ENCODE measurements at places on chromosomes 12 and 14. TPM values are rescaled to one million over a fixed set of nuclear protein-coding genes. Genes with fewer than 3 reads are reported as not detected.
A peak's percentile ranks its signal among the peaks of the same experiment; 100 is the strongest.

- no peak for ATAC-seq
Observed at GRCh38 chr12:11684393-11684792, 34.9 kb downstream of the ETV6 start.

DNA sequence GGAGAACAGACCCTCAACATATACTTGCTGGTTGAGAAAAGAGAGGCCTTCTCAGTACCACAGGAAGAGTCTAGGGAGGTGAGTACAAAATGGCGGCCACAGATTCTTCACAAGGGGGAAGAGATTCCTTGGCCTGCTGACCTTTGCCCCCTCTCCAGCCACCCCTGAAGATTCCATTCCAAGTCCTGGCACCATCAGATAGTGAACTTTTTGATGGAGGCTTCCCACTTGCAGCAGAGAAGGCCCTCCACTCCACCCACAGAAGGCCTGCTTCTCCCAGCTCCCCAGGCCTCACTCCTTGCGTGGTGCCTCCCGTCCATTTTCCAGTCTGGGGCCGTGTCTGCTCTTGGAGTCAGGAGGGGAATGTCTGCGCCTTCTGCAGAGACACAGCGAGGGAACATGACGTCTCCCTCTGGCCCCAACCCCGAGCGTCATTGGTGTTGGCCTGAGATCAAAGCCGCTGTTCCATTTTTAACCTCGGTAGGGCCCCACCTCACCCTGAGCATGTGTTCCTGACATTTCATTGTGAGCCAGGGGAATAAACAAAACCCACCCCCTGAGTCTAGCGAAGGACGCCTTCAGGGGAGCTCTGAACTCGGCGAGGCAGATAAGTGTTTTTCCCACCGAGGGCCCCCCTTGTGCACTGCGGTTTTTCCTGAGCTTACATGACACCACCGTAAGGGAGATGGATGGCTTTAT, 268.7 kb upstream of the TBX3 start:
- no peak for ATAC-seq

DNA sequence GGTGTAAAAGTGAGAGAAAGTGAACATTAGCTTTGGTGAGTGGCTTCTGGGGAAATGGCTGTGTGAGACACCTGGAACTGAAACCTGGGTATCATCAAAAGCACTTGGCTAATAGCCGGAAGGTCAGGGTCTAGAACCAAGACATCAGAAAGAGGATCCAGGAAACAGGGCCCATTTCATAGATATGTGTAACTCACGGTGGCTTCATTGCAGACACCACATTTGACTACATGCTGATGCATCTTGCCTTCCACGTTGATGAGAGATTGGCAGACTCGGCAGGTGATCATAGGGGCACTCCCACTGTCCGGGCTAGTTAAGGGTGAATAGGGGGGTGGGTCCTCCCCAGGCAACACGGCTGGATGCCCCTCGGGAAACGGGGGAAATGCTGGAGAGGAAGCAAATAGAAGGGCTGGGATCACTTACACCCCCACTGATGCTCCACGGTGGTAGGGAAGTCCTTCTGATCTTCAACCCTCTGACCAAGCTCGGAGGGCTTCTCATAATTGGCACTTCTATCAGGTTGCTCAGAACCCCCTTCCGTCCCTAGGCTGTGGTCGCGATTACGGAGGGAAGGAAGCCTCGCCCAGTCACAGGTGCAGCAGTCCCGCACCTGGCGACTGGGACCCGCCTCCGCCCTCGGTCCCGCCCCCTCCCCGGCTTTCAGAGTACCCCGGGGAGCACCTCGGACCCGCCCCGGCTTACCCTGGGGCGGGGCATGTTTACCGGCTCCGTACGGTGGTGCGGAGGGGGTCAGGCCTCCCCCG, 593 bp downstream of the PIP4P1 start:
- peak; percentile 61 for ATAC-seq

DNA sequence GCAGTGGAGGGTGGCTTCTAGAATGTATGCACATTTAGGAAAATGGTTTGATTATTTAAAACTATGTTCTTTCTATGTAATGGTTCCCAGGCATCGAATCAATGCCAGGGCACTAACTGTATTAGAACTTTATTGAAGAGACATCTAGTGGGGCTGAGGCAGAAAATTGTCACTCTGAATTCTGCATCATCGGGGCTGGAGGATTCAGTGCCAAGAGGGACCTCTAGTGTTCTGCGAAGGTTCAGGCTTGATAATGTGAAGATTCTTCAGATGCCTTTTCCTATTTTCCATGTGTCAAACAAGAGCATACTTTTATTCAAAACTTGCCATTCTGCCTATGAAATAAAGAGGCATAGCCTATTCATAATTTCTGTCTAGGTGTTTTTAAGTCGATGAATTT, 146.3 kb downstream of the CAND1 start:
- ATAC-seq: no peak

- ATAC-seq: no peak
Observed at GRCh38 chr12:131100031-131100674, 146.4 kb downstream of the ADGRD1 start.

The NID2 gene
- total RNA-seq: 2.3 TPM
